ENCODE measurements at places on chromosomes 1 and 21.

- no peak for DNase-seq
Measured at GRCh38 chr1:75328691-75329090, 194.5 kb downstream of the LHX8 start.

DNA sequence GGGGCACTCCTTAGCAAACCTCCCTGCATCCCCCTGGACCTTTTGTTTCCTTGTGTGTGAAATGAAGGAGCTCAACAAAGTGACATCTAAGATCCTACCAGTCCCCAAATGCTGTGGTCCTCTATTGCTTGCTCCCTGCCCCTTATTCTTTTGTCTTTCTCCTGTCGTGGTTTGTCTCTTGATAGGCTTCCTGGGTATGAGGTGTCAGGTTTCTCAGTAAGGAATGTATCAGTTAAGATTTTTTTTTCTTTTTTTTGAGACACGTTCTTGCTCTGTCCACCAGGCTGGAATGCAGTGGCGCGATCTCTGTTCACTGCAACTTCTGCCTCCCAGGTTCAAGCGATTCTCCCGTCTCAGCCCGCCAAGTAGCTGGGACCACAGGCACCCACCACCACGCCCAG lies 16.8 kb downstream of the CNIH3 start:
- no peak for DNase-seq

- no peak for DNase-seq
Measured at GRCh38 chr1:62398377-62398776, 38.5 kb upstream of the USP1 start.

- DNase-seq: no peak
Measured at GRCh38 chr1:153606194-153606593, 6.7 kb downstream of the S100A16 start.

GRCh38 chr1:17027900-17028299 lies 16.2 kb upstream of the ATP13A2 start:
- DNase-seq: no peak

- no peak for DNase-seq
Measured at GRCh38 chr21:25837533-25838265, 102.9 kb downstream of the GABPA start.

DNA sequence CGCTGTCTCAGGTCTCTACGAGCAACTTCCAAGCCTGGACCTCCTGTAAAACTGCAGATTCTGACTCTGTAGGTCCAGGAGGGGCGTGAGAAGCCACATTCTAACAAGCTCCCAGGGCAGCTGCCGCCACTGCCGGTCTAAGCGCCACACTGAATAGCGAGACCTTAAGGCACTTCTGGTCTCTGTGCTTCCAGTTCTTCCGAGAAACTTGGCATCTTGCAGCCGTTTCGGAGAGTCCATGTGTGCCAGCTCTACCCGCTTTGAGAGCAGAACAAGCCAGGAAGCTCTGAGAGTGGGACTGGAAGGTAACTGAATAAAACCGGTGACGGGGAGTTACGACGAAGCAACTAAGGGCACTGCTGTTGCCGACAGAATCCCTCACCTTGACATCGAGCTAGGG lies 12.5 kb downstream of the AGT start:
- no peak for DNase-seq

- DNase-seq: no peak
Measured at GRCh38 chr1:219412772-219413171, 200.1 kb downstream of the ZC3H11B start.

DNA sequence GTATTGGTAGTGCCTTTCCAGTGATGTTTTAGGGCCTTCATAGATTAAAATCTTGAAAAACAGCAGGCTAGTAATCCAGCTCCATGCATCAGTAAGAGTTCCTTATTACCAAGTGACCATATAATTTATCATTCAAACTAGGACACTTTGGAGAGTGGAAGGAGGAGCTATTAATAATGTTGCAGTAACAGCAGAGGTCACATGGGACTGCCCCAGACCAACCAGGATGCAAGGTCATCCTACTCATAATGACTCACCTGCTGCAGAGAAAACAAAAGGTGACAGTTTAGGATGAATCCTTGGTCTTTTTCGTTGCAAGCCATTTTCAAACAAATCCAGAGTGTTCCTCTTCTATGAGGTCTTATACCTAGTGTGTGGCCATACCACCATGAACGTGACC lies 187.4 kb downstream of the NUF2 start:
- DNase-seq: no peak

DNA sequence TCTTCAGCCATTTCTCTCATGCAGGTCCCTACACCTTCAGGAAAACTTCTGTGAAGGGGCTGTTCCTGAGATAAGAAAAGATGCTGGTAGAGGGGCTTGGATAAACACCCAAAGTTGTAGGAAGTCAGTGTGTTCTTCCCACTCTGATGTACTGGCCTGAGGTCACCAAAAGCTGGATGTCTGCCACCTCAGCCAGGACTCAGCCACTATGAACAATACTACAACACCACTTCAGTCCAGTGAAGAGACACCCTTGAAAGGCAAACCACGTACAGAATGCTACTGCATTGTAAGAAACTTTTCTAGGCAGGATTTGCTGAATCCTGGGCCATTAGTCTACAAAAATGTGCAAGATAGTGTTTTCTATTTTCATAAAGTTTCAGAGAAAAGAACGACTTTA lies 2.4 kb downstream of the PTPN14 start:
- DNase-seq: no peak

GRCh38 chr1:31587720-31588423 lies 11.6 kb downstream of the TINAGL1 start:
- peak; percentile 33 for DNase-seq

GRCh38 chr1:16260814-16261213 lies 23.8 kb upstream of the CPLANE2 start:
- no peak for DNase-seq

GRCh38 chr1:53084589-53084971 lies 22.6 kb downstream of the PODN start:
- no peak for DNase-seq

DNA sequence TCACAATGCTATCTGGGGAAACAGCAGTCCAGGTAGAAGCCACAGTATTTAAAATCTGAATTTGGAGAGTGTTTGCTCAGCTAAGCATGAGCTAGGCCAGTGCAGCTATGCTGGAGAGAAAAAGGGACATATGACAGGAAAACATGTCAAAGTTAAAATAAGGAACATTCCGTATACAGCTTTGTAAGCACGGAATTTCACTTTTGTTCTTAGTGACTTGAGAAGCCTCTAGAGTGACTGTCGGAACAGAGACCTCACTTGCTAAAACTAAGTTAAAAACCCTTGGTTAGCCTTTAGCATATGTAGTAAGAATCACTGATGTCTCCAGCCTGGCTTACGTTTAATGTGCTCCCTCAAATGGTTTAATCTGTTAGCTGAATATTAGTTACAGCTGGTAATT lies 661.7 kb downstream of the KCNT2 start:
- no peak for DNase-seq

DNA sequence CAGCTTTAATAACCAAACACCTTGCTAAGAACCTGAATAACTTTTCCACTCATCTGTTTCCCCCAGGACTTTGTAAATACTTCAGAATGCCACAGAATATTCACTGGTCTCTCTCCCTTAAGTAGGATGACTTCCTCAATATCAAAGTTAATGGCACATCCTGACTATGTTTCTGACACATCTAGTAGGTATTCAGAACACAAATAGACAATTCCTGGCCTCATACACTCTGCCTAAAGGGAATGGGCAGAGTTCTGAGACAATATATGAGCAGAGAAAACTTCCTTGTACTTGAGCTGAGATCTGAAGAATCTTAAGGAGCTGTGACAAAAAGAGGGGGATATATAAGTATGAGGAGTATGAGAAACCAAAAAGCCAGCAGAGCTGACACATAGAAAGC lies 34.8 kb downstream of the ANKRD13C start:
- DNase-seq: no peak

GRCh38 chr1:157292302-157292701 lies 154.1 kb upstream of the ETV3 start:
- no peak for DNase-seq

DNA sequence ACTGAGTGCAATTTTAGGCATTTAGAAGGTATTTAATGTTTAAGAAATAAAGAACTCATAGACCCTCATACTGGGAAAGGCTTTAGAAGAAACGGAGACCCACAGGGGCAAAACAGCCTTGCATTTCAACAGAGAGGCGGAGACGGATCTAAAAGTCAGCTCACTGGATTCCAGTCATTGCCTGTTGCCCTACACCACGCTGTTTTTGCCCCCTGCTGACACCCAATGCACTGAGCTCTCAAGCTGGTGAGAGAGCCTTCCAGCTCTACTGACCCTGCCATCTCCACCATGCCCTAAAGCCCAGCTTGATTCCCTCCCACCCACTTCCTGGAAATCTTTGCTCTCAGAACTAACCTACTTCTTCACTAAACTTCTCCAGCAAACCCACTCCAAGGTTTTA lies 7.2 kb upstream of the TRAF3IP3 start:
- no peak for DNase-seq

- DNase-seq: no peak
Measured at GRCh38 chr1:228857611-228858010, 122.3 kb downstream of the RHOU start.

- DNase-seq: no peak
Measured at GRCh38 chr1:35046730-35047129, 15.0 kb upstream of the ZMYM6 start.

DNA sequence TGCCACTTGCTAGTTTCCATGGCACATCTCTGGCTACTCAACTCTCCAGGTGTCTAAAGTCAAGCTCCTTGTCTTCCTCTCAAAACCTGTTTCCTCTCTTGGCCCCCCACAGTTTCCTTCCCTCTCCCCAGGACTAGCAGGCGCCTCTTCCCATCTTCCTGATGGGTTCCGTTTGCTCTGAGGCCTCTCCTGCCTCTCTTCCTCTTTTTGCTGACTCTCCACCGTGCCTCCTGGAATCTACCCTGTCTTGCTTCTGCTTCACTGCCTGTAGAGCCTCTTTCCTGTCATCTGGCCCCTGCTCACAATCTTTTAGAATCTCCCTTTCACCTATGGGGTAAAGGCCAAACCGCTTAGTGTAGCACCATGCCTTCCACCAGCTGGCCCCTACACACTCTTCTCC lies 21.8 kb upstream of the LHX4 start:
- DNase-seq: no peak

DNA sequence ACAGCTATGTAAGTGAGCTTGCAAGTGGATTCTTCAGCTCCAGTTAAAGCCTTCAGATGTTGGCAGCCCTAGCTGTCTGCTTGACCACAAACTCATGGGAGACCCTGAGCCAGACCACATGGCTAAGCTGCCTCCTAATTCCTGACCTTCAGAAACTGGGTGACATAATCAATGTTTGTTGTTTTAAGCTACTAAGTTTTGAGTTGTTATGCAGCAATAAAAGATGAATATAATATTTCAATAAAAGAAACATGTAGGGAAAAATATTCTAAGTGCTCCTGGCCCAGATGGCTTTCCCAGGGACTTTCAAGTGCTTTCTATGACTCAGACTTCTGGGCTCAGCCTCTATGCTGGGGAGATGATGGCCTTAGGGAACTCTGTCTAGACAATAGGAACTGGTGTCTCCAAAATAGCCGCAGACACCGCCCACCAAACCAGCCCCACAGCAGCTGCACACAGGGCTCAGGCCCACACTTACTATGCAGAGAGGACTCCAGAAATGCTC lies 20.3 kb upstream of the AZIN2 start:
- DNase-seq: no peak

DNA sequence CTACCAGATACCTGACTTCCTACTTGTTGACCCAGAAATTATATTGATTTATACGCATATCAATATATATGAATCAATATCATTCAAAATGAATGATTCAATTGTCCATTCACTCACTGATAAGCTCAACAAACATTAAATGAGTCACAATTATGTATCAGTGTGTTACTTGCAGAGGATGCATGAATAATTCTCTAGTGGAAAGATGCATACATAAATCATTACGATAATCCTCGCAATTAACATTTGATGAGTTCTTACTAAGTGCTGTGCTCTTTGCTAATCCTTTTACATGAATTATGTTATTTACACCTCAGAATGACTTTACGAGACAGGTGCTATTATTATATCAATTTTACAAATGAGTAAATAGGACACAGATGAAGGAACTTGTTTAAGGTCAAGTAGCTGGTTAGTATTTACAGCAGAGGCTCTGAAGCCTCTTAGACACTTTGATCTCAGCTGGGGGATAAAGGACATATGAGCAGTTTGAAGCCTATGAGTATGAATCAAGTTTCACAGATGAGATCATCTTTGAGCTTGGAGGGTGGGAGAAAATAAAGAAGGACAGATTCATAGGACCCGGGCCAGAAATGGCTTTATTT lies 112.8 kb upstream of the ADAMTS5 start:
- no peak for DNase-seq

GRCh38 chr21:45228656-45229240 lies 58.9 kb downstream of the POFUT2 start:
- DNase-seq: no peak

GRCh38 chr1:4109628-4109940 lies 209.5 kb upstream of the C1orf174 start:
- DNase-seq: no peak

- no peak for DNase-seq
Measured at GRCh38 chr1:91682882-91683597, 182.4 kb downstream of the CDC7 start.

DNA sequence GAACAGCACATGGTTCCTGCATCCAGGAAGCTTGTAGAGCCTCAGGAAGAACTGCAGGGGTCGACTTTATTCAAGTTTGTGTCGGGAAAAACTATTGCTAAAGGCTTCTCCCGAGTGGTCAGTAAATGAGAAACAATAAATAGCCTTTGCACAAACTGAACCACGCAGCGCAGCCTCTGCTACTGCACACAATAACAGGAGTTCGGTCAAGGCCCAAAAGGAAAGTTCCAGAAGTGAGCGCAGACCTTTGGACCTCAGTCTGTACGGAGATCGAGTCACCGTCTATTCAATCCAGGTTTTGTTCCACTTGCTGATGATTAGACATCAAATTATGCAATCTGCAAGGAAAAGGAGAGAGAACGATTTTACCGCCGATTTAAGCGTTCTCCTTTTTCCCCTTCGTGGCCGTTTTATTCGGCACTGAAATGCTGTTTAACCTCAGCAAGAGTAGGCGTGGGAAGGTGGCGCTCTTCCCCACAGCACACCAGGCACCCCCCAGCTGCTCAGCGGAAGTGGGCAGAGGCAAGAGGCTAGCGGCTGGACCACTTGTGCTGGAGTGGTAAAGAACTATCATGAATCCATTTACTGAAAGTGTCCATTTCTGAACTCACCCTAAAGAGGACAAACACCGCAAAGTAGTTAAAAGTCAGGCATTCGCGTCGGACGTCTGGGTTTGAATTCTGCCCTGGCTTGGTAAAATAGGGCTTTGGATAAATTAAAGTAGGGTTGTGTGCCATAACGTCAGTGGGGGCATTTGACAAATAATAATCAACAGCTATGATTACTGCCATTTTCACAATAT lies 6.1 kb upstream of the LHX8 start:
- no peak for DNase-seq

GRCh38 chr1:229196404-229197264 lies 74.3 kb upstream of the RAB4A start:
- DNase-seq: no peak

GRCh38 chr1:31502926-31503511 lies 73.3 kb upstream of the TINAGL1 start:
- DNase-seq: no peak

Measured in activated gamma-delta T cell treated with Interleukin-2 at 50 U/mL for 16 hours (primary cell).